ENCODE measurements at places on chromosomes 2 and 18. TPM values are rescaled to one million over a fixed set of nuclear protein-coding genes. Genes with fewer than 3 reads are reported as not detected.

GRCh38 chr2:22403748-22404147 lies 981.2 kb upstream of the KLHL29 start:
- H3K36me3 ChIP-seq = no peaks in the 10 kb centered on the region
- H3K27me3 ChIP-seq = no peaks in the 10 kb centered on the region
- DNase-seq = no peak
- no peak overlapping the region for H3K27ac ChIP-seq
- H3K4me1 ChIP-seq = no peaks in the 10 kb centered on the region

DNA sequence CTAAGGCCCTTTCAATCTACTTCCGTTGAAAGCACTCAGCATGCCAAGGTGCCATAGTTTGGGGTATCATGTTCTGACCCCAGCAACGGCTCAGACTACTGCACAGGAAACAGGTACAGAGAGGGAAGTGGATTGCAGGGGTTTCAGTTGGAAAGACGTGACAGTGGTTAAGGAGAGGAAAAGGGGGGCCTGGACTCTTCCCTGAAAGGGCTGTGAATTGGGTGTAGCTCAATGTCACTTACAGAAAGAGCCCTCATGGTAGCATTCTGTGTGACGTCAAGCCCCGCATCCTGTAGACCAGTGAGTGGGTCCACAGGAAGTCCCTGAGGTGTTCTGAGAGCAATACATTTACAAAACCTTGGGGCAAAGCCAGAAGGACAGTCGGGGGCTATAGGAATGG lies 121.5 kb upstream of the GYPC start:
- H3K27ac ChIP-seq = no peak overlapping the region
- no peak for DNase-seq
- peaks cover 3% of the 10 kb centered on the region for H3K4me1 ChIP-seq
- H3K36me3 ChIP-seq = peaks cover 6% of the 10 kb centered on the region
- H3K27me3 ChIP-seq = peaks cover 47% of the 10 kb centered on the region
- H3K4me3 ChIP-seq = no peak overlapping the region

DNA sequence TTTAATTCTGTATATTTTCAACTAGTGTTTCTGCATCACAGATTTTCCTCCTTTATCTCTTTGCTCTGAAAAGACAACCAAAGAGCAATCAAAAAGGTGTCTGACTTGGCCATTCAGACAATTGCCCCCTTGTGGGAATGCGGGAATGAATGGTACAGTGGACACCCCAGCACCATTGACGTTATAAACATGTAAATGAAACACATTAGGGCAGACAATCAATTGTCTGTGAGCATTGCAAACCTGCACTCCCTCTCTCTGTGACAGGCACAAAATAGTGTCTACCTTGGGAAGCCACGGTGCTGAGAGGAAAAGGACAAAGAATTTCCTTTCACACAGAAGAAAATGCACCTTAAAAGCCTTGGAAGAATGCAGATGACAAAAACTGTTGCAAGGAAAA lies 8.0 kb downstream of the ZEB2 start:
- DNase-seq = no peak
- H3K27me3 ChIP-seq = peaks cover 76% of the 10 kb centered on the region
- peaks cover 8% of the 10 kb centered on the region for H3K36me3 ChIP-seq
- H3K27ac ChIP-seq = no peak overlapping the region

DNA sequence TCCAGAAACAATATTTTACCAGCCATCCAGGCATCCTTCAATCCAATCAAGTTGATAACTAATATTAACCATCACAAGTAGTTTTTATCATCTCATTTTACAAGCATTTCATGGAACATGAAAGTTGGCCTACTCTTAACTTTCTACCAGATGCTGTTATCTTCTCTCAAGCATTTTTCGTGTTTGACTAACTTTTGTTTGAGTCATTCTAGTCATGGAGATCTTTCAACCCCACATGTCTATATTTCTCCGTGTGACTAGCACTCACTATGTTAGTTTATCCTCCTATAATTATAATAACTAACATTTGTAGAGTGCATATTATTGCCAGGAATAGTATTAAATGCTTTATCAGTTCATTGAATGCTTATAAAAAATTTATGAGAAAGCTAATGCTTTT lies 307.0 kb upstream of the CWC22 start:
- H3K27me3 ChIP-seq = no peaks in the 10 kb centered on the region
- no peak overlapping the region for H3K4me3 ChIP-seq
- no peak for DNase-seq
- H3K36me3 ChIP-seq = no peaks in the 10 kb centered on the region

DNA sequence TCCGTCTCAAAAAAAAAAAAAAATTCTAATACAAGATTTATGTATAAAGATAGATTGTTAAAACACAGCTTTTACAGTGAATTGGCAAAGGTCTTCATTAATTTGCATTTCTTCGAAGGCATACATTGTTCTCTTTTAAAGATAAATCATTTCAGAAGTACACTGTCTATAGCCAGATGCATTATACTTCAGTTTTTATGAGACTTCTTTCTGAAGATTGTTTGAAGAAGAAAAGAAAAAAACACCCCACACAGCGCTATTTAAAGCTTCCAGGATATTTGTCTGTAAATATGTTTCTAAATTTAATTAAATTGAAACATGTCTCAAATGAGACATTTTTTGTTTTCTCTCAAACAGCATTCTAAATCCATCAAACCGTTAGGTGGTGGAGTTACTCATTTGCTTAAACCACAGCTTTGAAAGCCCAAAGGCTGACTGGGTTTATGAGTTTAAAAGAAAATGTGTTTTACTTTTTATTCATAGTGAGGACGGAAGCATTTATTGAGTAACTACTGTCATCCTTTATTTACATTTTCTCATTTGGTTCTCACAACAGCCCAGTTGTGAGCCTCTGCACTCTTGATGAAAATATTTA lies 42.4 kb upstream of the C1GALT1C1L start:
- DNase-seq = no peak
- no peak overlapping the region for H3K4me3 ChIP-seq
- H3K36me3 ChIP-seq = no peaks in the 10 kb centered on the region
- H3K4me1 ChIP-seq = peaks cover 3% of the 10 kb centered on the region
- peaks cover 8% of the 10 kb centered on the region for H3K27me3 ChIP-seq

DNA sequence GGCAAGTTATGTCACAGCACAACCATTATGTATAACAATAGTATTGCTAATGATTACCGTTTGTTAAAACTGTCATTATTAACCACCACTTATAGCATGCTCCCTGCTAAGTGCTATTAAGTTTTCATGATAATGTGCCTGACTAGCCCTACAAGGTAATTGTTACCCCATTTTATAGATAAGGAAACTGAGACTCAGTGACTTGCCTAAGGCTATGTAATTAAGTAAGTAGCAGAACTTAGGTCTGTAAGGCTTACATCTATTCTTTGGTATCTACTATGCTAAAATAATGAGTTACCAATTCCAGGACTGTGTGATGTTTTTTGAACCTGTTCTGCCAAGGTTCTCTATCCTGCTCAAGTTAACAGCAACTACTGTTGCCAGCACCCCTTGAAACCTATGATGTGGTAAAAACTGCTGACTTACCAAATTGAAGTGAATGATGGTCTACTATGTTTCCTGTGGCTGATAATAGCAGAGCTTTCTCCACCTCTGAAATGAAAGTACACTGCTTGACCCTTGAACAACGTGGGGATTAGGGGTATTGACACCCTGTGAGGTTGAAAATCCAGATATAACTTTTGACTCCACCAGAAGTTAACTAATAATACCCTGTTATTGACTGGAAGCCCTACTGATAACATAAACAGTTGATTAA lies 18.2 kb downstream of the ACVR2A start:
- no peak for DNase-seq
- H3K36me3 ChIP-seq = no peaks in the 10 kb centered on the region
- H3K4me3 ChIP-seq = no peak overlapping the region
- H3K27me3 ChIP-seq = no peaks in the 10 kb centered on the region
- H3K4me1 ChIP-seq = peaks cover 29% of the 10 kb centered on the region

The FSIP2 gene
- total RNA-seq = 0.57 TPM

DNA sequence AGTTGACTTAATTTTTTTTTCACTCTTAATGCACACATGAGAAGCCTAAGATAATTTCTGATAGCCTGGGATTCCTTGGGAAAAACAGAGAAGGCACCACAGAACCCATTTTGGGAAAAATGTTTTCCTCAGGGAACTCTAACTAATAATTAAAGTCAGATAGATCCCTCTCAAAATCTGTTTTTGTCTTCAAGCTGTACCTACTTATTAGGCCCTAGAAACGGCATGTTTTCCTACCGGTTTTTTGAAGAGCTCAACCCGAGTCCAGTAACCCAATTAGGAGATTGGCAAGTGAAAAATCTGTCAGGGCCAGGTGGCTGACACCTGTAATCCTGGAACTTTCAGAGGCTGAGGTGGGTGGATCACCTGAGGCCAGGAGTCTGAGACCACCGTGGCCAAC lies 16.1 kb upstream of the PDK1 start:
- H3K27me3 ChIP-seq = no peaks in the 10 kb centered on the region
- no peak overlapping the region for H3K4me3 ChIP-seq
- peaks cover 8% of the 10 kb centered on the region for H3K36me3 ChIP-seq
- no peaks in the 10 kb centered on the region for H3K4me1 ChIP-seq
- no peak for DNase-seq
- H3K27ac ChIP-seq = no peak overlapping the region

DNA sequence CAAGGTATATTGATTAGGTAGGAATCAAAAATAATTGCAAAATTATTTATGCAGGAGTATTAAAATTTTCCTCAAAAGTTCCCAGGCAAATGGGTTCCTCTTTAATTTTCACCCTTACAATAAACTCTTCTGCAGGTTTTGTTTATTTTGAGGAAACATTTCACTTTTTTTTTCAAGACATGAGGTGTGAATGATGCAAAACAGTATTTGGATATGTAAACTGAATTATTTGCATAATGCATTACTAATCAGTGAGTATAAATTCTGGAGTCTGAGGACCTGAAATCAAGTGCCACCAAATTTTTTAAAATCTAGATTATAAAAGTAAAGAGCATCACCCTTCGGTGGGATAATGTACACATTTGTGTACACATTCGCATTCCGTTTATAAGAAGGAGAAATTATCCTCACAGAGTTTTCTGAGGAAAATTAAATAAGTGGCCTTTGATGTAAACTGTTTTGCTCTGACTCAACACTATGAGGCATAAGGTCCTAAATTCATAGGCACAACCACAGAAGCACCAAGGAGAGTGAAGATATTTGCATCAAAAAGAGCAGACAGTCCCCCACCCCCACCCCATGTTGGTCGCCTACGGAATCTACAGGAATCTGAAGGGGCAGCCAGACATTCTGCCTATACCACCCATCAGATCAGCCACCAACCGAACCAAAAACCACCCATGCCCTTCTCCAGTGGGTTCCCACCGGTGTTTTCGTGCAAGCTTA lies 33.1 kb downstream of the BCL11A start:
- no peak overlapping the region for H3K27ac ChIP-seq
- peaks cover 2% of the 10 kb centered on the region for H3K36me3 ChIP-seq

GRCh38 chr2:231343006-231343710 lies 52.4 kb upstream of the B3GNT7 start:
- H3K4me3 ChIP-seq = no peak overlapping the region
- no peaks in the 10 kb centered on the region for H3K4me1 ChIP-seq
- DNase-seq = no peak
- H3K27me3 ChIP-seq = peaks cover 51% of the 10 kb centered on the region

Measured in T-helper 17 cell (primary cell).